D721Med (cell line): ENCODE measurements at places on chromosomes 3 and 15.

- no peak for DNase-seq
Observed at GRCh38 chr15:40106203-40107161, 2.2 kb downstream of the BMF start.

- no peak for DNase-seq
Observed at GRCh38 chr3:152915695-152916094, 80.8 kb downstream of the P2RY1 start.

- no peak for DNase-seq
Observed at GRCh38 chr15:48671103-48672022, 25.9 kb upstream of the FBN1 start.

- no peak for DNase-seq
Observed at GRCh38 chr3:101256511-101256910, 63.9 kb downstream of the IMPG2 start.

- no peak for DNase-seq
Observed at GRCh38 chr15:42832576-42832975, 88.0 kb downstream of the TTBK2 start.
